ENCODE measurements at places on chromosomes 4 and X.

DNA sequence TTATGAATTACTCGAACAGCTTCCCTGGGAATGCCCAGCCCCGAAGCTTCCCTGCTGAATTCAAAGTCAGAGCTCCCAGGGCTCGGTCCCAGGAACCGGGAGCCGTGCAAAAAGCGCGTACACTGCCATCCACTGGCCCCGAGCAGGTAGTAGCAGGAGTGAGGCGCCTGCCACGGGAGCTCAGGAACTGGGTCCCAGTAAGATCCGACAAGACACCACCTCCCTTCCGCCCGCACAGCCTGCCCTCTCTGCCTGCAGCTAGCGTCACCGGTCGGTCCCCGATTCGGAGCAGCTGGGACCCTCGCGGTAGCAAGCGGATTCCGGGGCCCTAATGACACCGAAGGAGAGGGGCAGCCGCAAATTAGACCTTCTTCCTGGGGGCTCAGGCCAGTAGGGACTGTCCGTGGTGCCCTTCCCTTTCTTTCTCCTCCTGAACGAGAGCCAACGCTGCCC is 1.2 kb downstream of the CORIN start:
- H3K4me3 ChIP-seq: peak overlapping the region; percentile 90
- DNase-seq: peak; percentile 58
- H3K27ac ChIP-seq: no peak overlapping the region
- H3K36me3 ChIP-seq: peaks cover 3% of the 10 kb centered on the region
- H3K4me1 ChIP-seq: peaks cover 16% of the 10 kb centered on the region

DNA sequence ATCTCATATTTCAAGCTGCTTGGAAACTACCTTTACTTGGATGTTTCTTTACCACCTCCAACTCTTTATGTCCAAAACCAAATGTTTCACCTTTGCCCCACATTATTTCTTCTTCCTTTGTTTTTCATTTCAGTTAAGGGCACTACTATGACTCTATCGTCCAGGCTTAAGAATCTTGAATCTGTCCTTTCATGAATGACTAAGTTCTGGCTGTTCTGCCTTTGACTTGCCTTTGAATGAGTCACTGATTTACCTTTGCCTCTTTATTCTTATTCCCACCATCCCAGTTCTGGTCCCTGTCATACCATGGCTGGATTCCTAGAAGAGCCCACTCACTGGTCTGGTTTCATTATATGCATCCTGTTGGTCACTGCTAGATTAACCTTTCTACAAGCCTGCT is 30.6 kb upstream of the PLAC1 start:
- no peaks in the 10 kb centered on the region for H3K36me3 ChIP-seq
- DNase-seq: no peak
- H3K27me3 ChIP-seq: no peaks in the 10 kb centered on the region
- no peak overlapping the region for H3K4me3 ChIP-seq
- peaks cover 4% of the 10 kb centered on the region for H3K4me1 ChIP-seq

- DNase-seq: peak; percentile 50
- H3K27ac ChIP-seq: no peak overlapping the region
- H3K36me3 ChIP-seq: no peaks in the 10 kb centered on the region
- no peak overlapping the region for H3K4me3 ChIP-seq
- peaks cover 16% of the 10 kb centered on the region for H3K27me3 ChIP-seq
Measured at GRCh38 chrX:151753313-151754046, 18.9 kb downstream of the CNGA2 start.

DNA sequence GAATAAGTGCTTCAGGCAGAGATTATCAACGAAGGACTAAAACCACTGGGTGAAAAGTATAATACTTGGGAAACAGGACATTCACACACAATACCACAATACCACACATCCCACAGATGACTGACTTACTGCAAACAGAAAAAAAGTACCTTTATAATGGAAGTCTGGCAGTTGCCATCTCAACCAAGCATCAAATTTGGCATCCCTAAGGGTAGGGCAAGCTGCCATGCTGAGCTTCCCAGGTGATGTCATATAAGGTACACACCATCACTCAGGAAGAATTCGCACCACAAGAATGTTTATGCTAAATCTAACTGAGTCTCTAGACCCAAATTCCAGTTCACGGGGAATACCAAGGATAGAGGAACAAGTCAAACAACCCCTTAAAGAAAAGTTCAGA is 9.1 kb downstream of the QDPR start:
- H3K27me3 ChIP-seq: no peaks in the 10 kb centered on the region
- H3K36me3 ChIP-seq: peaks cover 8% of the 10 kb centered on the region
- no peak overlapping the region for H3K4me3 ChIP-seq
- no peak for DNase-seq
- no peaks in the 10 kb centered on the region for H3K4me1 ChIP-seq
